ENCODE measurements at places on chromosomes 13 and 19.

GRCh38 chr13:97344265-97345175, 89.4 kb upstream of the RAP2A start:
- DNase-seq = peak; percentile 11

DNA sequence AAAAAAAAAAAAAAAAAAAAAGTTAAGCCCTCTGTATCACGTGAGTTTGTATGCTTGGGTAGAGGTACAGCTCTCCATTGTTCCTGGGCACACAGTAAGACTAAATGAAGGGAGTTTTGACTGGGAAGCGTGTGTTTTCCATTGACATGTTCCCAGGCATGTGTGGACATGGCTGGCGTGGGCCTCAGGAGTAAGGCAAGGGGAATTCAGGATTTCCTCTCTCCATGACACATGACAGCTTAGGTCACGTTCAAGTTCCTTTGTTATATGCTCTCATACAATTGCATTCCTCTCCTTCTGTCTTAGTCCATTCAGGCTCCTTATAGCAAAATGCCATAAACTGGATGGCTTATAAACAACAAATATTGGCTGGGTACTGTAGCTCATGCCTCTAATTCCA, 17.1 kb upstream of the MAP3K10 start:
- DNase-seq = no peak

GRCh38 chr19:17512574-17512939, 1.1 kb downstream of the PGLS start:
- no peak for DNase-seq

GRCh38 chr13:24664726-24665409, 15.3 kb upstream of the ATP12A start:
- DNase-seq = no peak

DNA sequence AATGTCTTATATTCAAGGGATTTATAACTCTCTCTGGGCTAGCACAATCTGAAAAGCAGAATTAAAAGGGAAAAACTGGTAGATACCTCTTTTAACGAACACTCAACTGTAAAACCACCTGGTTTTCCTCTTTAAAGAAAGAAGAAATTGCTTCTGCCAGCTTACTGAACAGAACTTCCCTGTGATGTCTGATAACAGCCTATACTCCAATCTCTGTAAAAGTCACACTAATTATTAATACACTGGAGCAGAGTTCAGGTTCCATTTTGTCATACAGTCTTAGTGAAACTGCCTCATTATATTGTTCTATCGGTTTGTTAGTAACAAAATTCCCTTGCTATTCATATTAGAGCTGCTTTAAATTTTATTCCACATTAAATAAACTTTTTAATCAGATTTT, 251.0 kb upstream of the STARD13 start:
- DNase-seq = no peak

- DNase-seq = no peak
Measured at GRCh38 chr13:27493981-27494380, 43.6 kb upstream of the MTIF3 start.

- no peak for DNase-seq
Measured at GRCh38 chr19:55913643-55914268, 18.4 kb downstream of the NLRP13 start.

GRCh38 chr19:4208385-4209094, 20.8 kb upstream of the EBI3 start:
- no peak for DNase-seq

- no peak for DNase-seq
Measured at GRCh38 chr13:111304603-111305289, 15.7 kb upstream of the TEX29 start.

GRCh38 chr13:27644302-27644701, 22.6 kb downstream of the POLR1D start:
- no peak for DNase-seq

DNA sequence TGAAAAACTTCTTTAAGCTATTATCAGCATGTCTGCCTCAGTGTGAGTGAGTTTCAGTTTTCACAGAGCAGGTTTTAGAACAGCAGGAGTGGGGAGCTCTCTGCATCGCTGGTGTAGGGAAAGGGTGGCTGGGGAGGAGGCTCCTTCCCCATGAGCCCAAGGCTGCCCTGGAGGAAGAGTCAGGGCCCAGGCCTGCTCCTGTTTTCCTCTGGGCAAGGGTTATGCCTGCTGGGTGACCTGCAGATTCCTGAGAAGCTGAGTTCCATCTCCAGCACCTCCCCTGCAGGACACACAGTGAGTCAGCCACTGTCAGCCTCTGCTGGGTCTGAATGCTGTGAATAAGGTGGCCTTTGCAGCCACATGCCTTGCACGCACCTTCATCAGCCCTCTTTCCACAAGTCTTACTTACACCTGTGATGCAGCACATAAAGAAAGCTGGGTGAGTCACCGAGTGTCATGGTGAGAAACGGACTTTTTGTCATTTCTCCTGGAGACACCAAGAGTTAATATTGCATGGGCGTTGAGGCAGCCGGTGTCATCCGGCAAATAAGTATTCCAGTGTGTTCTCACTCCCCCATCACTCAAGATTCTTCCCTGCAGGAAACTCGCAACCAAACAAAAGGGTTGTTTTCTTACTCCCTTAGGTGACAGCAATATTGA, 186.4 kb upstream of the KL start:
- no peak for DNase-seq

- DNase-seq = no peak
Measured at GRCh38 chr13:81762449-81762848, 1421.5 kb upstream of the SPRY2 start.

- no peak for DNase-seq
Measured at GRCh38 chr13:30257468-30258099, 49.8 kb downstream of the KATNAL1 start.

GRCh38 chr13:89372193-89372592, 1701.0 kb downstream of the SLITRK5 start:
- DNase-seq = no peak

DNA sequence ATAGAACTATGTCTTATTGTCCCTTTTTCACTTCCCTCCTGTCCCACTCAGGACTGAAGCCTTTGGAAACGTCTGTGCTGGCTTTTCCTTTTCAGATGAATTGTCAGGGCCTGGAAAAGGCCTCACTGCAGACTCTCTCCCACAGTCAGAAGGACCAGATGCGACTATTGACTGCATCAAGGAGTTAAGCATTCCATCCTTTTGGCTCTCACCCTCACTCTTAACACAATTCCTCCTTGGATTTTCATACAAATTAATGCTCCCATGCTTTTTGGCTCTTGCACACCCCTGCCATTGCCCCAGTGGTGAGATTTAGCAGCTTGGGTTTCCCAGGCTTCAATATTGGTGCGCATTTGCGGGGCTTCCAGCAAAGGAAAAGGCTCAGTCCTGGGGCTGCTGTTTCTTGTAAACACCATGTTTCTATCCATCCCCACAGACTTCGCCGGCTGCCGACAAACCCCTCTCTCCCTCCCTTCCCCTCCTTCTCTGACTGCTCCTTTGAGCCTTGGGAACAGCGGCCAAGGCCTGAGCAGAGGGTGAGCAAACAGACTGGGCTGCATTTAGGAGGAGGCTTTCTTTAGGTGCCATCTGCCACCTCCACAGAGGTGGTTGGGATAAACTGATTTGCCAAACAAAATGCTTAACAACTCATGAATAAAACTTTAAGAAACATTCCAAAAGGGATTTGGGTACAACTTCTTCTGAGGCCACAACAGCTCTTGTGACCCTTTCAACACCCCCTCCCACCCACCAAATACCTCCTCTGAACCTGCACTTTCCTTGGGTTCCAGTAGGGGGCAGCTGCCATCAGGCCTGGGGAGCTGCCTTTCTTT, 48.6 kb upstream of the PCDH8 start:
- no peak for DNase-seq

- DNase-seq = peak; percentile 76
Measured at GRCh38 chr19:51473009-51473707, 5.2 kb upstream of the CEACAM18 start.

DNA sequence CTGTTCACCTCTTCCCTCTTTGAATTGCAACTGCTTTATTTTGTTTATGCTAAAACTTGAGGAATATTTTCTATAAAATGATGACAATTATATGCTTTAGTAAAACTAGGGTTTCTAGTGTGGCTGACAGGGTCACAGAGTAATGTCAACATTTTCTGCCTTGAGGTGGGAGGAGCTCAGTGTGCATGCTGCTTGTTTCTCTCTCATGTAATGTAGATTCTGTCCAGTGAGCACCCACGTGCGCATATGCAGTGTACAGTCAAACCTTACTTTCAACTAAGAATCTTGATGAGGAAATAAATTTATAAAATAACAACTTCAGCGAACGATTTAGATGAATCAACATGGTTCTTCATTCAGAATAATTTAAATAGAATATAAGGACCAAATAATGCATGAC, 603.9 kb downstream of the PCDH17 start:
- DNase-seq = no peak

DNA sequence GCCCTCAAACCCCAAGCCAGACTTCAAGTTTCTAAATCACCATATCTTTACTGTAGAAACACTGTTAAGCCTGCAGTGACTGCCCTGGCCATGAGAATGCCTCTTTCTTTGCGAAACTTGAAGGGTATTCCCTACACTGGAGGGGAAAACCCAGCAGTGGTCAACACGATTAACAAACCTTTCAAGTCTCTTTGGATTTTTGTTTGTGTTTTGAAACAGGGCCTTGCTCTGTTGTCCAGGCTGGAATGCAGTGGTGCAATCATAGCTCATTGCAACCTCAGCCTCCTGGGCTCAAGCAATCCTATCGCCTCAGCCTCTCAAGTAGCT, 17.4 kb upstream of the POMP start:
- DNase-seq = no peak

GRCh38 chr13:64591971-64592370, 2638.2 kb downstream of the PCDH9 start:
- DNase-seq = no peak

DNA sequence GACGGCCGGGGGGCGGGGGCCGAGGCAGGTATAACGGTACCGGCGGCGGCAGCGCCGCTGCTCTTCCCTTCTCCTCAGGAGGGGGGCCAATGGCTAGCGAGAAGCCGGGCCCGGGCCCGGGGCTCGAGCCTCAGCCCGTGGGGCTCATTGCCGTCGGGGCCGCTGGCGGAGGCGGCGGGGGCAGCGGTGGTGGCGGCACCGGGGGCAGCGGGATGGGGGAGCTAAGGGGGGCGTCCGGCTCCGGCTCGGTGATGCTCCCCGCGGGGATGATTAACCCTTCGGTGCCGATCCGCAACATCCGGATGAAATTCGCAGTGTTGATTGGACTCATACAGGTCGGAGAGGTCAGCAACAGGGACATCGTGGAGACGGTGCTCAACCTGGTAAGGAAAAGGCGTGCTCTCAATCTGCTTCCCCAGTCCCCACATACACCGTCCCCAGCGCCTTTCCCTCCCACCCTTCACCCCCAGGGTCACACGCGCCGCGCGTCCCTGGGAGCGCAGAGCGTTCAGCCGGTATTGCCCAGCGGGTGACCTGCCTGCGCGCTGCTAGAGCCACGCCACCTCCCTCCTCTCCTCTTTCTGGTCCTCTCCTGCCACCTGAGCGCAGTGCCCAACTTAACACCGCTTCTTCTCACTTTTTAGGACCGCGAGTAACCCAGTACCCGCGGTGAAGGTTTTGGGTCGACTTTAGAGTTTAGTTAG, 814 bp downstream of the NBEA start:
- peak; percentile 50 for DNase-seq

DNA sequence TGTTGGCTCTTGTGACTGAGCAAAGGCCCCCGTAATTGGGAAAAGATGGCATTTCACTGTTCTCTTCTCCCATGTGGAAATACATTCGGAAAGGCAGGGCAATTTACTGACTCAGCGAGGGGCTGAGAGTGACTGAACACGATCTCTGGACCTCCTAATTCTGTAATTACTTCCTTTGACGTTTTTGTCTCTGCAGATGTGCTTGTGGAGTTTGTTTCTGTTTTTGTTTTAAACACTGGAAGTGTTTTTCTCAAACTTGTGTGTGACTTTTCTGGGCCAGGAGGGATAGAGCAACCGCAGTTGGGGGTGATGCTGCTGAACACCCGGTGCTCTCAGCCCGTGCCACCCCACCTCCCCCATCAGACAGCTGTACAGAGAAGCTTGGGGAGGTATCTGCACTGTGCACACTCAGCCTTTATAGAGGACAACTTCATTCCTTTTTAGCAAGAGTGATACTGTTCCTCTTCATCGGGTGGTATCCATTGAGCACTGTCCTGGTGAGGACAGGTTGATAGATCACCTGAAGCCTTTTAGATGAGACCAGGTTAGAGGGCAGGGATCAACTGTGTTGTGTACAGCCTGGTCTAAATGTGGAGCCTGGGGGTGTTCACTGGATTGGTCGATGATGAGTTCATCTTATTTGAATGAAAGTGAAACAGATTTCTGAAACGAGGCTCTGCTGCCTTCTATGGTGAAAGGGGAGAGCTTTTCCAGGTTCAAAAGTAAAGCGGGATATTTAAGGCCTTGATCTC, 117.4 kb downstream of the ESD start:
- DNase-seq = no peak

DNA sequence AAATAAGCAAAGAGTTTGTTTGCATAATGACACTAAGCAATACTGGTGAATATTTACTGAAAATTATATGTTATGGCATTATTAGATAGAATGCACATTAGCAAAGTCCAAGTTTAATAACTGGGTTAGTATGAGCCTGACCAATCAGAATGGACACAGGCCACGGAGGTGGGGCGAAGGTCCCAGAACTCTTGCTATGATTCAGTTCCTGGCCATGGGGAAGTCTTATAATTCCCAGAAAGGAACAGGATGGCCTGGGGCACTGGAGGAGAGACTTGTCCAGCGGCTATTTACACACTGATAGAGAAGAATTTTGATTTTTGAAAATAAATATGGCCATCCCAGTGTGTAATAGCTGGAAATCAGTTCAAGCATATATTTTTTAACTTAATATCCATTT, 372.0 kb downstream of the EFNB2 start:
- DNase-seq = no peak

DNA sequence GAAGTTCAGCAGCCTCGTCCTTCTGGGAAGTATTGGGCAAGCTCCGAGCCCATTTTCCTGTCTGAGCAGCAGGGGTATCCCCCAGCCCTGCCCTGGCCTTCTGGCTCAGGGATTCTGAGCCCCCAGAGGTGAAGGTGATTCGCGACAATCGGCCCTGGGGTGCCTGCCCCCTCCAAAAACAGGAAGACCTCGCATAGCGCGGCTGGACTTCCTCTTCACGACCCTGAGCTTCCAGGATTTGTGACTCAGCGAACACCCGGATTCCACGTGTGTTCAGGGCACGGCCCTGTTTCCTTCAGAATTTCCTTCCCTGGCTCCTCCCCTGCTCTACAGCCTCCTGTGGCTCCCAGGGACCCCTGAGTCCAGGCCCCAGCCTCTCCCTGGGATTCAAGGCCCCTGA, at the start of gene SEMA6B:
SEMA6B (minus strand) TSS at position 116 of the 400 bp plus-strand sequence. CDS start 1,227 bp downstream, outside the sequence.
- no peak for DNase-seq

DNA sequence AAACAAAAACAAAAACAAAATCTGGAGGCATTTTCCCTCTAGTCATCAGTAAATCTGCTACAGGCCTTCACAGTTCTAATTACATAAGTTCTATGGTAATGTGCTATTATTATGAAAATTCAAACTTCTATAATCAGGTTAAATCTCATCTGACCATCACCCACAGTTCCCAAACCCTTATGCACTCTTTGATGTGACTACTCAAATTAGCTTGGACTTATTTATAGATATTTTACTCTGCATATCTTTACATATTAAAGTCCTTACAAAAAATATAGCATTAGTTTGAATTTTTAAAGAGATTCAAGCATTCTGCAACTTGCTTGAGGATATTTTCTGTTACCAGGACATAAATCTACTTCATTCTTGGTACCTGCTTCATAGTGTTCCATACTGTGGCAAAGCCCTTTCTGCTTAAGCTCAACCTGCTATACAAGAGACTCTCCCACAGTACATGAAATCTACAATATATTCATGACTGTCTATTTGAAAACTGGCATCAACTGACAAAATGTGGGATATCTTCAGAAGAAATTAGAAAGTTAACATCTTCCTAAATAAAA, 22.9 kb downstream of the SMAD9 start:
- DNase-seq = no peak
